Ascending aorta (tissue), 2 donors: ENCODE measurements at places on chromosomes 5 and 9.

DNA sequence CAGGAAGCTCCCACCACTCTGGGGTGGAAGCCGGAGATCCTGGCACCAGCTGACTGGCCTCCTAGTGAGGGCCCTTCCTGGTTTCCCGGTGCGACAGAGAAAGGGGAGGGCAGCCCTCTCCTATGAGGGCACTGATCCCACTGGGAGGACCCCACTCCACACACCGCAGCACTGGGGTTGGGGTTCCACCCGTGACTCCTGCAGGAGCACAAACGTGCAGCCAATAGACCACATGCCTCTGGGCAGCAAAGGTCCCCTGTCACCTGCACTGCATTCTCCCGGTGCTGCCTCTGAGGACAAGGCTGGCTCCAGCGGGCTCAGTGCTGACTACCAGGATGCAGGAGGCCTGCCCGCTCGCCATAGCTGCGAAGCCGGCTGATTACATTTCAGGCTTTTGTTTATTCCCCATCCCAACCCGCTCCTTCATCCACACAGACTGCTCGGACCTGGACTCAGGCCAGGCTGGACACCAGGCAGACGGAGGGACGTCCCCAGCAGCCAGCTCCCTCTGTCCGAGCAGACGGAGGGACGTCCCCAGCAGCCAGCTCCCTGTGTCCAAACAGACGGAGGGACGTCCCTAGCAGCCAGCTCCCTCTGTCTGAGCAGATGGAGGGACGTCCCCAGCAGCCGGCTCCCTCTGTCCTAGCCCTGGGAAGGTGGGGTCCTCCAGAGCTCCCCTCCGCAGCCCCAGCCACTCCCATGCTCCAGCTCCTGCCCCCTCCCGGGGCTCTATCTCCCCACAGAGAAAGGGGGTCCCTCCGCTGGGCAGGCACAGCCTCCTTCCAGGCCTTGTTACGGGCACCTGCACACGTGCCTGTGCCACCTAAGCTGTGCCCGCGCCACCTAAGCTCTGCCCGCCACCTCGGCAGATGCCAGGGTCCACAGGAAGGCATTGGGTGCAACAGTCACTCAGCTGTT lies 8.8 kb upstream of the CEP72 start:
- peak; percentile 43 for DNase-seq

- no peak for DNase-seq
Observed at GRCh38 chr5:125317536-125317995, 571.1 kb upstream of the ZNF608 start.

GRCh38 chr5:148740966-148741742 lies 85.3 kb upstream of the ADRB2 start:
- DNase-seq: no peak

DNA sequence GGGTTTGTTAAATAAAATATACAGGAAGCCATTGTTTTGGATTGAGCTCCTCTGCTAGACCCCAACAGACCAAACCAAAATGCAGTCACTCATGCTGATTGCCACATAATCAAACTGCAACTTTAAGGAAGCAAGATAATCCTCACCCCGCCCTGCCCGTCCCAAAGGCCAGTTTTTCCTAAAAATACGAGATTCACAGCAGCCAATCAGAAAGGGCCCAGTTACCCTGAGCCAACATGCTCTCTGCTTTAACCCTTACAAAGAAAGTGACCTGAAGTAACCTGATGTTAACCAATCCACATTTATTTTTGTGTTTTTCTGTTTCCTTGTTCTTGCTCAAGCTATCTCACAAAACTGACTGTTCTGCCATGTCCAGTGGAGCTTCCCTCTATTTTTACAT lies 21.5 kb upstream of the RNF20 start:
- DNase-seq: no peak

GRCh38 chr9:11735391-11735790 lies 957.8 kb upstream of the TYRP1 start:
- no peak for DNase-seq

GRCh38 chr5:136028782-136029742 lies at the start of gene TGFBI:
Gene TGFBI, plus strand, starts transcription at chr5:136028988. Its CDS starts 68 bp downstream, at chr5:136029056.
- DNase-seq: no peak

DNA sequence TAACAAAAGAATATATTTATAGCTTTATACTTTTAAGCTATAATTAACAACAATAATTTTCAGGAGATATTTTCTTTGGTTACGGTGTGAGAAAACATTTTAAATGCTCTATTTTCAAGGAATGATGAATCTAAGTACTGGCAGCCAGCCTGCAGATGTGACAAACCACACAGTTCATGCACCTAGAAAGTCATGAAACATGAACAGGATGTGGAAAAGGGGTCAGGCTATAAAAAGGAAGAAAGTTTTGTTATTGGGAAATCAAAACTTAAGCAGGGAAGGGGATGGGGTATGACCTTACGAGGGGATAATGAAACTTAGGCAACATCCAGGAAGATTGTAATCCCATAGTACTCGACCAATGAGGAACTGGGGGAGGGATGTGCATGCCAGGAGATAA lies 508.7 kb upstream of the GRAMD2B start:
- DNase-seq: no peak

DNA sequence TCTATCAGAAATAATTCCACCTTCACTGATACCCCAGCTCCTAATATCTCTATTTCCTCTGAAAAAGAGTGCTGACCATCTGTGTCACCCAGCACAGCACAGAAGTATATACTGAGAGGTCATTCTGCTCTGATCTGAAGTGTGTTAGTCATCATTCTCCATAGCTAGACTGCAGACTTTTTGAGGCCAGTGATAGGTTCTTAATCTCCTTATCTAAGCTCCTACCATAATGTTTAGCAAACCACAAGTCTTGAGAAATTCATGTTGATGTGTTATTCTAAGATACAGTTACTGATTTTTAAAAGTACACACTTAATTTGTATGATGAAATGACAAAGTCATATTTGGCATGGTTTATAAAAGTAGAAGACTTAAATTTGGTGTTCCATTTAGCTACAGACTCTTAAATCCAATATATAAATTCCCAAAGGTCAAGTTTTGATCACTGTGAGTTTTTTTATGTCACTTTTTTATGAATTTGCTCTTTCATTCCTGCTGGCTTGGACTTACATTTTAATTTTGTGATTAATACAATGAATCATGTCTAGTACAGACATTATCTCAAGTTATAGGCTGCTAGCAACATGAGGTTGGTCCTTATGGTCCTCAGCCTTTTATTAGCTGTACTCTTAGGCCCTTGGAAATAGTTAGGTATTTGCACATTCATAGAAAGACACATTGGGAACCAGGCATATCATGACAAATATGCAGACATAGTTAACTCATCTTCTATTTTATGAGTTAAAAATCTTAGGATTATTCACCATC lies 380.8 kb downstream of the EBF1 start:
- no peak for DNase-seq

DNA sequence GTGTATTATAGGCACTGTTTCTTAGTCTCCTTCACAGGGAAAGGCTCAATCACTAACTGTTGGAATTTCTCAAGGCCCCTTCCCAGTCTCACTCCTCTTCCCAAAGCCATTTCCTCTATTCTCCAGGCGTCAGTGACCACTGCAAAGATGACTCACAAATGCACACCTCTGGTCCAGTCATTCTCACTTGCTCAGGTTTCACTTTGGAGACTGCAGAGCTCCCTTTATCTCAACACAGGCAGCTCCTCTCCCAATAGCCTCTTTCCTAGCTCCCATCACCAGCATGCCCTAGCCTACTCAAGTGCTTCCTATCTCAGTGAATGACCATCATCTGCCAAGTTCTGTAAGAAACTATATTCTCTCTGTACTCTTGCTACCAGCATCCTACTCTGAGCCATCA lies 323.6 kb downstream of the NTRK2 start:
- DNase-seq: no peak

DNA sequence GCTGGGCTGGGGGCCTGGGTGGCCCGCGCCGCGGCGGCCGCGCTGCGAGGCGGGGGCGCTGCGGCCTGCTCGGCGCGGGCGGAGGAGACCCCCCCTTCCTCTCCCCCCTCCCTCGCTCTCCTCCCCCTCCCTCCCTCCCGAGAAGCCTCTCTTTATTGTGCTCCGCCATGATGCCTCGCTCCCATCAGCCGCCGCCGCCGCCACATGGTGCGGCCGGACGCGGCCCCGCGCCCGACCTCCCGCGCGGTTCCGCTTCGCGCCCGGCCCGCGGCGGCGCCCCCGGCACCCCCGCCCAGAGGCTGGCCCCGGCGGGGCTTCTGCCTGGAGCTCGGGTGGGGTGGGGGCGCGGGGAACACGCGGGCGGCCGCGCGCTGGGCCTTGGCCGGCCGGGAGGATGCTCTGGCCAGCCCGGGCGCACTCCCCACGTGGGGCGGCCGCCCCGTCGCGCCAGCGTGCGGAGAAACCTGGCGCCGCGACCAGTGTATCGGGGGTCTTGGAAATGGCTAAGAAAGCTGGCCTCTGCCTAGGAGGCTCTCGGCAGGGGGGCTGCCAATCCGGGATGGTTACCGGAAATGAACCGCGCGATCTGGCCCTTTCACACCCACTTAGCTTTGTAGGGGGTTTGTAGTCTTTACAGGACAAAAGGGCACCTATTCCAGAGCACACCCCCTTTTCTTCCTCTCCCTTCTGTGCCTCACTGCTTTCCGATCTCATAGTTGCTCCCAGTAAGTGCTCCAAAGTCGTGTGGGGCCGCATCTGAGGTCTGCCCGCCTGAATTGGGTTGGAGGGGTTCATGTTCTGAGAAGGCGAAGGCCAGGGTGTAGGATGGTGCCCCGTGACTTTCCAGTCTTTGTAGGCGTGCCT lies 1.0 kb downstream of the SET start:
- no peak for DNase-seq

DNA sequence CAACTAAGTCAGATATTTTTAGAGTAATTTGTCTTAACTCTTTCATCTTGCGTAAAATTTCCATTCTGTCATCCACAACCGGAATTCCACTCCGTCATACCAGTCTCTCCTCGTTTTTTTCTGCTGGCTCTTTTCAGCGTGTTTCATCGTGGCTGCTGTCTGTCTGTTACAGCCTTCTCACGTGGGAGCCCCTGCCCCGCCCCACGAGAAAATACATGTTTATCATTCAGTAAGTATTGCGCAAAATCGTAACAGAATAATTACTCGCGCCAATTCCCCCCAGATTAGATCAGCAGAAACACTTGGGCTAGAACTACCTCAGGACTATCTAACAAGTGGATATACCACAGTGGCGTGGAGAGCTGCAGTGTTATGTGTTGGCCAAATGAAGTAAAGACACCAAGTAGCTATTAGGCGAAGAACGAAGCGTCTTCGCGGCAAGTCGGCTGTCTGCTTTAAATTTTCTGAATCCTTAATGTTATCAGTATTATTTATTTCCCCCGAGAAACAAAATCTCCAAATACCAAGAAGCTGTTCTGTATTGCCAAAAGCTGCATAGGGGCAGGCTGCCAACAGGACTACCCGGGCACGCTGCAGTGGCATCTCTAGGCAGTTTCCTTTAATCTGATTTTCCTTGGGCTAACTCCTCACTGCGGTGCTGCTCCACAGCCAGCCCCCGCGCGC lies 566 bp upstream of the FOCAD start:
- DNase-seq: peak; percentile 92

GRCh38 chr9:87007711-87008366 lies 60.5 kb upstream of the GAS1 start:
- no peak for DNase-seq

GRCh38 chr9:34612788-34613390 lies 992 bp upstream of the RPP25L start:
- DNase-seq: peak; percentile 90

DNA sequence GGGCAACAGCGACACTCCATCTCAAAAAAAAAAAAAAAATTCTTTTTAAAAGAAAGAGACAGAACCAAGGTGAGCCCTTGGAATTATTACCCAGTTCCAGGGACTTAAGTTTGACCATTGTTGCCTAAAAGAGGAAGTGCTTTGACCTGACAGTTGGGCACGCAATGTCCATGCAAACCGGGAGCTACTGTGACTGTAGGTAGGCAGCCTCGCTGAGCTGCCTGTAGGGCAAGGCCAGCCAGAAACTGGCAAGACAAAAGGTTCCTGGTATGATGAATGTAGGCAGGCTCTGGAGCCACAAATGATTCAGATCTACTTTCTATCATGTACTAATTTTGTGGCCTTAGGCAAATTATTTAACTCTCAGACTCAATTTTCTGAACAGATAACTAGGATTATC lies 334.8 kb upstream of the ZNF462 start:
- DNase-seq: no peak

- DNase-seq: no peak
Observed at GRCh38 chr5:96871686-96872085, 4.6 kb upstream of the ERAP2 start.

- no peak for DNase-seq
Observed at GRCh38 chr5:175261037-175261436, 182.9 kb downstream of the DRD1 start.

- DNase-seq: no peak
Observed at GRCh38 chr5:16784843-16785791, 151.0 kb downstream of the MYO10 start.

DNA sequence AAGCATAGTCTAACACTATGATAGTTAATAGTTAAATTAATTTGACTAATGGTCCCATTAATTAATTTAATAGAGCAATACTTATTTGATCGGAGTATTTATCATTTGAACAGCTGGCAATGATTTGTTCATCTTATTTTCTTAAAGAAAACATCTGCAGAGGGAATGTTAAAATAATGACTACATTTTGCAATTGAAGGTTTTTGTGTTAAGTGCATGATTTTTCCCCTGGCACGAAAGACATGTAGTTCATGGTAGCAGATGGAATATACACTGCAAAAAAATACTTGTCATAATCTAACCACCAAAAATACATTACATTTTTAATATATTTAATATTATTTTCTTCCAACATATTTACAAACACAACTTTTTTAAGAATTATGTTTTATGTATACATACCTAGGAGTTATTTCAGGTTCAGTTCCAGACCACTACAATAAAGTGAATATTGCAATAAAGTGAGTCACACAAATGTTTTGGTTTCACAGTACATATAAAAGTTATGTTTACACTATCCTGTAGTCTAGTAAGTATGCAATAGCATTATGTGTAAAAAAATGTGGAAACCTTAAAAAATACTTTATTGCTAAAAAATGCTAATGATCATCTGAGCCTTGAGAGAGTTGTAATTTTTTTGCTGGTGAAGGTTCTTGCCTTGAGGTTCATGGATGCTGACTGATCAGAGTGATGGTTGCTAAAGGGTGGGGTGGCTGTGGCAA lies 292.6 kb upstream of the DAB2 start:
- DNase-seq: no peak

DNA sequence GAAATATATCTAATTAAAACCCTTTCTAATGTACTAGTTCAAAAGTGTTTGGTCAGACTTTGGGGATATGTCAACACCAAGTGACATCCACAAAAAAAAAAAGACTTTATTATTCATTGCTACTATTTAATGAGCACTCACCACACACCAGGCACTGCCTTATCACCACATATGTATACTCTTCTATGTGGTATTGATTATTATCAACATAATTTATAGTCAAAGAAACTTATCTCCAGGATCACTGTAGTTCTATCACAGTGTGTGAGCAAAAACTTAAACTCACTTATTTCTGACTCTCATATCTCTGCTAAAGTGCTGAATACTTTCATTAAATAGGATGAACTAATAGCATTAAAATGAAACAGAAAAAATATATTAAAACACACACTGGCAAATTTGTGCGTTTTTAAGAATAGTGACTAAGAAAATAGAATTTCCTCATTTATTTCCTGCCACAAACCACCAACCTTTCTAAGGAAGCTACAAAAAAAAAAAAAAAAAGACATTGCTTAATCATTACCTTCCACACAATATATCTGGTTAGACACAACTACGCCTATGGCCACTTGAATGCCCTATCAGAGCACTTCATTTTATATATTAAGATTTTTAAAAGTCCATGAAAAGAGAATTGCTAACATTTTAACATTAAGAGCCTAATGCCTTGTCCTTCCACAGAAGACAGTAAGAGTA lies 12.8 kb downstream of the SLCO4C1 start:
- DNase-seq: no peak
